ENCODE measurements at places on chromosomes 1 and 21.
A peak's percentile ranks its signal among the peaks of the same experiment; 100 is the strongest.

DNA sequence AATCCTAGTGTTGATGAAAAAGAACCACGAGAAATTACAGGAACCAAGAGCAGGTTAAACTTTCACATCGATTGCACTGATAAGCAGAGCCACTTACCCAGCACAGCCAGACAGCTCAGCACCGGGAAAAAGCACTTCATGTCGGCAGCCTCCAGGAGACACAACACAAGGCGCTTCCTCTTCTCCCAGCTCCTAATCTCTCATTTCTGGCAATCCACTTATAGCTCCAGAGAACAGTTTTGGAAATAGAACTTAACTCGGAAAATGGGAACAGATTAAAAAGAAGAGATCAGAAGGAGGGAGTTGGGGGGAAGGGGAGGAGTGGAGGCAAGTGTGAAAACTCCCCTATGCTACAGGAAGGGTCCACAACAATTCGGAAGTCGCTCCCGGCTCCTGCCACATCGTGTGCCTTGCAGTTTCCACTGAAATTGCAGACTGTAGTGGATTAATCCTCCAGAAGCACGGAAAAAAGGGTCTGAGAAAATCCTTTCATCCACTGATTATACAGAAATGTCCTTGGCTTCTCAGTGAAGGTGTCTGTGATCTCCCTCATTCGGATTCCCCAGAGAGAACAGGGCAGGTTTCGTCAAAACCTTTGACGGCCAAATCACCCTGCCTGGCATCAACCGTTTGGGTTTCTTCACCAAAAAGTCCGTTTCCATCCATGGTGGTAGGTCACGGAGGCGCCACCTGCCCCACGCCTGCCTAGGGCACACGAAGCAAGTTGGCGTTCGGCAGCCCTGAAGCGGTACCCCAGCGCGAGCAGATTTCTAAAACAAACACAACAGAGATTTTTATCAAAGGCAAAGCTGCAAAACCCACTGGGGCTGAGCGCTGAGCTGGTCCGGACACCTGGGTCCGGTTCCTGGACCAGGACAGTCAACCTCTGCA is 1.1 kb downstream of the IGSF3 start:
- DNase-seq = no peak
- peaks cover 15% of the 10 kb centered on the region for H3K27me3 ChIP-seq
- H3K4me3 ChIP-seq = peak overlapping the region; percentile 57
- H3K36me3 ChIP-seq = no peaks in the 10 kb centered on the region
- peaks cover 21% of the 10 kb centered on the region for H3K4me1 ChIP-seq

- H3K4me3 ChIP-seq = no peak overlapping the region
- no peak for DNase-seq
- H3K27me3 ChIP-seq = no peaks in the 10 kb centered on the region
- H3K36me3 ChIP-seq = no peaks in the 10 kb centered on the region
Measured at GRCh38 chr1:15137809-15138208, 15.7 kb upstream of the TMEM51 start.

DNA sequence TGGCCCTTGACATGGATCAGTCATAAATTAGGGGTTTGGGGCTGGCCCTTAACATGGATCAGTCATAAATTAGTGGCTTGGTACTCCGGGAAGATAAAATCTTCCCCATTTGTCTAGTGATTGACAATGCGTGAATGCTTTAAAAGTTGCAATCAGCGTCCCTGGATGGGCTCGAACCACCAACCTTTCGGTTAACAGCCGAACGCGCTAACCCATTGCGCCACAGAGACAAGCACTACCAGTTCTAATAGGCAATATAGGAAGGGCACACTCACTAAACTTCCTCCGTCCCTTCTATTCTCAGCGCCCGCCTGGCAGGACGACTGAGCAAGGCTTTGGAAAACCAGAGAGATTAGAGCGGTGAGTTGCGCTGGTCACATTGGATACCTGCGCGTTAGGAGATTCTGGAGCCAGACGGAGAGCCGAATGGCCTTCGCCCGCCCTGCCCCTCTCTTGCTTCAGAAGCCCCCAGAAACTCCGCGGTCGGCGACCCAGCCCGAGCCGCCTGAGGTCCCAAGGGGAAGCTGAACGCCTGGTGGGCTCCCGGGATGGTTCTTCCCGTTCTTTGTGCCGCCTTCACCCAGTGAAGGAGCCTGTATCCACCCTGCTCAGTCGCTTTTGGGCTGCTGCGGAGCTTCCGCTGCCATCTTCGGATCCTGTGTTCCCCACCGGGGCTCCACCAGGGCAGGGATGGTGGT is 235.9 kb downstream of the FAM72C start:
- no peak for DNase-seq
- H3K4me3 ChIP-seq = peak overlapping the region; percentile 30
- H3K36me3 ChIP-seq = no peaks in the 10 kb centered on the region
- no peak overlapping the region for H3K27ac ChIP-seq
- H3K27me3 ChIP-seq = peaks cover 3% of the 10 kb centered on the region

GRCh38 chr1:78070210-78070609 is 24.4 kb downstream of the GIPC2 start:
- no peaks in the 10 kb centered on the region for H3K4me1 ChIP-seq
- no peaks in the 10 kb centered on the region for H3K27me3 ChIP-seq
- H3K27ac ChIP-seq = no peak overlapping the region
- DNase-seq = peak; percentile 20
- no peaks in the 10 kb centered on the region for H3K36me3 ChIP-seq

DNA sequence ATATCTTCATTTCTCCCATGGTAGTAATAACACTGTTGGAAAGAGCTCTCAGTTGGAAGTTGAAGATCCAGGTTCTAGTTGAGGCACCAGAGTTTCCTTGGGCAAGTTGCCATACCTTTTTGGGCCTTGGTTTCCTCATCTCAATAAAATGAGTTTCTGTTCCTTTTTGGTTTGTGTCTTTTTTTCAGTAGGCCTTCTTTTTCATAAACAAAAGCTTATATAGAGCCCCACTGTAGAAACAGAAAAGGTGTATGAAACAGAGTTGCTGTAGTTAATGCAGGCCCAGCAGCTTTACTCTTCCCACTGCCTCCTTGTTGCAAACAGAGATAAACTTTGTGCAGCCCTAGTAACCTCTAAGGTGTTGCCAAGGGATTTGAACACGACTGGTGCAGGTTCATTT is 41.7 kb downstream of the WNT4 start:
- peaks cover 13% of the 10 kb centered on the region for H3K36me3 ChIP-seq
- H3K4me1 ChIP-seq = no peaks in the 10 kb centered on the region
- DNase-seq = no peak
- H3K4me3 ChIP-seq = no peak overlapping the region
- no peaks in the 10 kb centered on the region for H3K27me3 ChIP-seq

DNA sequence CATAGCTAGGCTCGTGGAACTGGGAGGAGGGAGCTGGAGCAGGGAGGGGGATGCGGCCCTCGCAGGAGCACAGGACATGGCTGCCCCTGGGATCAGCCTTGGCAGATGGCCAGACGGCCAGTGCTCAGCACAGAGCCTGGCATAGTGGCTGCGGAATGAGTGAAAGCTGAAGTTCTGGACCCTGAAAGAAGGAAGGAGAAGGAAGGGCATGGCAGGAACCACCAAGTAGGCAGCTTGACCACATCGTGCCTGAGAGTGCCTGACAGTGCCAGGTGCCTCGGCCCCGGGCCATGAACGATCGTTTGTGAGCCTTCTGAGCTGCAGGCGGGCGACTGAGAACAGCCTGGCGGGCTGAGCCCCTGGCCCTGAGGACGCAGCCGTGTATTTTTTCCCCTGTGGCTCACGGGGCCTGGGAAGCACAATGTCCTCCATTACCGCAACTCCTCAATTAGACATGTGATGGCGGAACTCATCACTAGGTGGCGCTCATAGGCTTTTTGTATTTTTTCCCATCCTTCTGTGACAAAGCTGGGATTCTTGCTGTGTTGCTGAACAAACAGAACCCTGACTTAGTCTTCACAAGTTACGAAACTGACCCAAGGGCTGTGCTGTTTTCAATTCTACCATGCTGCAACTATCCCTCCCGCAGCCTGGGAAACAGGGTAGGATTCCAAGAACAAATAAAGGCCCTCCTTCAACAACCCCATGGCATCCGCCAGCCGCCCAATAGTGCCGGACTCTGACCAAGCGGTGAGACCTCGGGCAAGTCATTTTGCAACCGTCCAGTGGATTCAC is 29.9 kb upstream of the TMEM61 start:
- DNase-seq = peak; percentile 80
- H3K27me3 ChIP-seq = no peaks in the 10 kb centered on the region

DNA sequence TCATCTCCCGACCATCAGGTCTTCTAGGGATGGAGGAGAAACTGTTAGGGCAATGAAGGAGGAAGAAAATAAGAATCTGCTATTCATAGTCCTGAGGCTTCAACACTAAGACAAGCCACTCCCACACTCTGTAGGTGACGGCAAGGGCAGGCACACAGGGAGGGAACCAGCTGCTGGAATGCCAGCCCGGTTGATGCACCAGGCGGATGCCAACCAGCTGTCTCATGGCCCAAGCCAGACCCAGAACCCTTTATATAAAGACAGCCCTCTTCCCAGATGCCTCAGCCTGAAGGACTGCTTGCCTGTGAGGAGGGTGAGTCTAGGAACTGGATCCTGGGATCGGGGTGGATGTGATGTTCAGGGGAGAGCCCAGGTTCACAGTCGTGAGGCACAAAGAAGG is at the start of gene KPRP:
Gene KPRP, plus strand, starts transcription at position 279 of the 400 bp plus-strand sequence. CDS start 1,564 bp downstream, outside the sequence.
- no peak for DNase-seq
- no peak within 1 kb of the TSS for H3K27ac ChIP-seq
- H3K4me1 ChIP-seq = no peaks in the 10 kb centered on the region
- H3K4me3 ChIP-seq = no peak within 1 kb of the TSS
- no peaks in the 10 kb centered on the region for H3K36me3 ChIP-seq

DNA sequence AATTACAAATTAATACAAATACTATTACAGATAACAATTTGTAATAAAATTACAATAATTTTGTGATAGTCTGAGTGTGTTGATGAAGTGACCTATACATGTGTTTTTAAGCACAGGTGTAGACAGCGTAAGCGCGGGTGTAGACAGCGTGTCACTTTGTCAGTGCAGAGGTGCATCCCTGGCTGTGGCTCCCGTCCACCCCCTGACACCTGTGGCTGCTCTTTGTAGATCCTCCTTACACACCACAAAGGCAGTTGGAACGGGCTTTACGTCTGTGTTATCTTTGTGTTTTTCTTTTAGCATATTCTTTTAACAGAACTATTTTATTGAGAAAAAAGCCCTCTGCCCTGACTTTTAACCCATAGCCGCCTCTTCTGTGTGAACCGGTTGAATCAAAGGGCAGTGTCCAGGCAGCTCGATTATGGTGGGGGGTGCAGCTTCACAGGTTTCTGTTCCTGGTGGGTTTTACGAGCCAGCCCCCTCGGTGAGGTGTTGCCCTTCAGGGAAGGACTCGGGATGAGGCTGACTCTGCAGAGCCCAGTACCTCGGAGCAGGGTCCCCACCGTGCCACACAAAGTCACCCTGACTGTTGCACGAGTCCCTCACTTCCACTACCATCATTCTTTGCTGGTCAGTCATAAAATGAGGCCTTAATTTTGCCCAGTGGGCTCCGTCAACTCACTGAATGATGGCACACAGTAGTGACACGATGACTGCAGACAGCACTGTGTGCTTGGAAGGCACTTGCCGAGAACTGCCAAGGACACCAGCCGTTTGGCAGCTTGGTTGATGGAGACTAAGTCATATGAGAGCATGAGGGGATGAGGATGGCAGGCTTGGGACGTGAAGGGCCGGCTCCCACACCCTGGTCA is 86.4 kb upstream of the COL6A1 start:
- peaks cover 45% of the 10 kb centered on the region for H3K4me1 ChIP-seq
- no peaks in the 10 kb centered on the region for H3K27me3 ChIP-seq
- peaks cover 21% of the 10 kb centered on the region for H3K36me3 ChIP-seq
- H3K4me3 ChIP-seq = no peak overlapping the region

- peak overlapping the region; percentile 67 for H3K27ac ChIP-seq
- DNase-seq = no peak
- H3K4me3 ChIP-seq = peak overlapping the region; percentile 50
- no peaks in the 10 kb centered on the region for H3K27me3 ChIP-seq
- H3K4me1 ChIP-seq = peaks cover 3% of the 10 kb centered on the region
Measured at GRCh38 chr1:238485057-238485911, 594.6 kb upstream of the ZP4 start.

DNA sequence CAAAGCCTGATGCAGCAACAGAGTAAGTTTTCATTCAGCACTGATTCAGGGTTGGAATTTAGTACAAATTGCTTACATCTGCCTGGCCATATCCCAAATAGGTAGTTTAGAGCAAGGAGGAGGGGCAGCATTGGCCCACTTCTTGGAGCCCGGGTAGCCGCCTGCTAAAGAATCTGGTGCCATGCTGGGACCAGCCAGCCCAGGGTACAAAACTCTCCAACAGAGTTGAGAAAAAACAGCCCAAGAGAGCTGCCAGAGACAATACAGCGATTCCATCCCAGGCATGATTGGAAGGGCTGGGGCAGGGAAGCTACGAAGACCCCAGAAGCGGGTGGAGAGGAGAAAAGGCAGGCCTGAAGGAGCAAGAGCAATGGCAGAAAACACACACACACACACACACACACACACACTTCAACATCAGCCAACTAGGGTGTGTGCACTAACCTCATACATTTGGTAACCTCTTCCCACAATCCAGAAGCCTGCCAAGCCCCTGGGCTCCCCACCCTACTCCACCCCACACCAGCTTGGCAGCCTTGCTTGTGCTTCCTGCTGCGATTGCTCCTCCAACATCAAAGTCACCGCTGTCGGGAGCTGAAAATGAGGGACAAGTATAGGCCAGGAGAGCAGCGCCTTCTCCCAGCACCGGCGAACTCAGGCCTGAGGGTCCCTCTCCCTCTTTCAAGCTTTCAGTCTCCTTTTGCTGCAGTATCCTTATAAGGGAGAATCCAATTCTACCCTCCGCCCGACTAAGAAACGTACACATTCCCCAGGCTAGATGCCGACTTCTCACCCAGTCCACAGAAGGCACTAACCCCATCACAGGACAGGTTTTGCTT is 1.2 kb downstream of the PIK3C2B start:
- peaks cover 15% of the 10 kb centered on the region for H3K4me1 ChIP-seq
- H3K27ac ChIP-seq = peak overlapping the region; percentile 92
- no peak for DNase-seq

DNA sequence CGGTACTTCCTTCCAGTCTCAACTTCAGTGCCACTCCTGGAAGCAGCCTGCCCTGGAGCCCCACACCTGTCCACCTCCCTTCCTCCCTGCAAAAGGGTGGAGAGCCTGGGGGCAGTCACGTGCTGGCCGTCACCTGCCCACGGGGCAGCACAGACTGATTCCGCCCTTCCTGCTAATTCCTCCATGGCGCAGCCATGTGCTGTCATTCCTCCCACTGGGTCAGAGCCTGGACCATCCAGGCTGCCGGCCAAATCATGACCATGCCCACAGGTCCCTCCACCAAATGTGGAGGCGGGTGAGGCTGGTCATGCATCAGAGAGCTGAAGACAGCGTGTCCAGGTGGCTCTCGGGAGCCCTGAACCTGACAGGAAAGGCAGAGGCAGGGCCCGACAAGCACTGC is 24.4 kb upstream of the GPR153 start:
- peaks cover 73% of the 10 kb centered on the region for H3K36me3 ChIP-seq
- H3K4me3 ChIP-seq = no peak overlapping the region
- H3K4me1 ChIP-seq = peaks cover 41% of the 10 kb centered on the region
- DNase-seq = no peak
- H3K27me3 ChIP-seq = no peaks in the 10 kb centered on the region

- no peaks in the 10 kb centered on the region for H3K27me3 ChIP-seq
- DNase-seq = peak; percentile 80
- peaks cover 20% of the 10 kb centered on the region for H3K36me3 ChIP-seq
- peak overlapping the region; percentile 98 for H3K4me3 ChIP-seq
- H3K4me1 ChIP-seq = peaks cover 9% of the 10 kb centered on the region
Measured at GRCh38 chr1:96722161-96722922, 758 bp downstream of the PTBP2 start.

Measured in spinal cord (tissue), 10 donors.